ENCODE measurements at places on chromosomes 4 and X. TPM values are rescaled to one million over a fixed set of nuclear protein-coding genes. Genes with fewer than 3 reads are reported as not detected.
A peak's percentile ranks its signal among the peaks of the same experiment; 100 is the strongest.

DNA sequence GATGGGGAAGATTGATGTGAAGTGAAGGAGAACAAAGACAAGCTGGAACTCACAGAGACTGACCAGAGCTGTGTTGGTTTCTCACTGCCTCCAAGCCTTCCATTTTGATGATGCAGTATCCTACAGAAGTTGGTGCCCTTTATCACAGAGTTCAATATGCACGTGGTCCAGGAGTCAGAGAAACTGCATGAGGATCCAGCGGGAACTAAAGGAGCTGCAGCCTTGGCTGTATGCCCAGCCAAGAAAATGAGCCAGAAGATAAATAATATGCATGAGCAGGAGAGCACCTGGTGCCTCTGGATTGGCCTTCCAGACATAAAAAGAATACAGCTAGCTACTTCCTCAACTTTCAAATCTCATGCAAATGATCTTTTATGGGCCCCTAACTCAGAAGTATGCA, 44.3 kb upstream of the DCLK2 start:
- peaks cover 3% of the 10 kb centered on the region for H3K27me3 ChIP-seq
- no peaks in the 10 kb centered on the region for H3K4me1 ChIP-seq
- no peak overlapping the region for H3K27ac ChIP-seq
- H3K4me3 ChIP-seq = no peak overlapping the region
- no peak for DNase-seq

The SPARCL1 gene
- 0.78 TPM for total RNA-seq

- no peak for DNase-seq
- peaks cover 16% of the 10 kb centered on the region for H3K4me1 ChIP-seq
- H3K27ac ChIP-seq = no peak overlapping the region
- H3K27me3 ChIP-seq = peaks cover 28% of the 10 kb centered on the region
These were observed 42.0 kb downstream of the FAM149A start for GRCh38 chr4:186146458-186146857.

DNA sequence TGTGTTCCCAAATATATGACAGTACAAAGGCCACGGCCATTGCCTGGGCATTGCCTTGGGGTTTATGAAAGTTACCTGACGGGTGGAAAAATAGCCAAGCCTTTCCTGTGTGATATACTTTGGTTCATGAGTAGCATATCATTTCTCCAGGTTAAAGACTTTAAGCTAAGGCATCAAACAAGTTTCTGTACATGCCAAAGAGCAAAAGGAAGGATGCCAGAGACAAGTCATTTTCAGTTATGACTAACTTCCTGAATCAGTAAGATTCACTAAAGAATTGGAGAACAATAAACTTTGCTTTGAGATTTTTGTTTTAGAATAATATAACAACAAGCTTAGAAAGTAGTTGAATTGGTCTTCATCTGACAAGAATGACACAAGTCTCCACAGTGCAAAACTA, 9.7 kb upstream of the GUF1 start:
- no peak overlapping the region for H3K27ac ChIP-seq
- no peaks in the 10 kb centered on the region for H3K27me3 ChIP-seq
- no peaks in the 10 kb centered on the region for H3K4me1 ChIP-seq

The FAM47A gene
- not detected for total RNA-seq

GRCh38 chr4:141900856-141901255, 264.5 kb downstream of the IL15 start:
- no peak overlapping the region for H3K4me3 ChIP-seq
- H3K27ac ChIP-seq = no peak overlapping the region
- peaks cover 7% of the 10 kb centered on the region for H3K4me1 ChIP-seq
- H3K36me3 ChIP-seq = no peaks in the 10 kb centered on the region

GRCh38 chr4:187027272-187027671, 303.6 kb upstream of the FAT1 start:
- no peak overlapping the region for H3K4me3 ChIP-seq
- no peak overlapping the region for H3K27ac ChIP-seq
- DNase-seq = no peak
- no peaks in the 10 kb centered on the region for H3K4me1 ChIP-seq

DNA sequence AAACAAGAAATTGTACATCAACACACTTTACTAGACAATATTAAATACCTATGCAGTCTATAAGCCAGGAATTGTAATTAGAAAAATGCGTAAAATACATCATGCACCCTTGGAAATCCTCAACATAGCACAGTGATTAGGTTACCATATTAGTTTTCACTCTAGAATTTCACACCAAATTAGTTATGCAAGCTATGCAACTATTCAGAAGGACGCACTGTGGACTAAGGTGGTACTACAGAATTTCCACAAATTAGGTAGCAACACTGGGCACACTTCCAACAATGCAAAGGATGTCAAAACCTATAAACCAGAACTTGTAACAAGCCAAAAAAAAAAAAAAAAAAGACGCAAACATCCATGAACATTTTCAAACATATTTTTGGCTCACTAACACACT, 71.1 kb upstream of the ZCCHC13 start:
- no peak for DNase-seq
- no peaks in the 10 kb centered on the region for H3K36me3 ChIP-seq
- H3K4me1 ChIP-seq = no peaks in the 10 kb centered on the region
- no peaks in the 10 kb centered on the region for H3K27me3 ChIP-seq
- no peak overlapping the region for H3K27ac ChIP-seq
- no peak overlapping the region for H3K4me3 ChIP-seq

- H3K4me3 ChIP-seq = no peak overlapping the region
- no peak overlapping the region for H3K27ac ChIP-seq
- peak; percentile 81 for DNase-seq
- no peaks in the 10 kb centered on the region for H3K4me1 ChIP-seq
- H3K27me3 ChIP-seq = no peaks in the 10 kb centered on the region
These were observed 40.4 kb downstream of the GAK start for GRCh38 chr4:891747-892146.

DNA sequence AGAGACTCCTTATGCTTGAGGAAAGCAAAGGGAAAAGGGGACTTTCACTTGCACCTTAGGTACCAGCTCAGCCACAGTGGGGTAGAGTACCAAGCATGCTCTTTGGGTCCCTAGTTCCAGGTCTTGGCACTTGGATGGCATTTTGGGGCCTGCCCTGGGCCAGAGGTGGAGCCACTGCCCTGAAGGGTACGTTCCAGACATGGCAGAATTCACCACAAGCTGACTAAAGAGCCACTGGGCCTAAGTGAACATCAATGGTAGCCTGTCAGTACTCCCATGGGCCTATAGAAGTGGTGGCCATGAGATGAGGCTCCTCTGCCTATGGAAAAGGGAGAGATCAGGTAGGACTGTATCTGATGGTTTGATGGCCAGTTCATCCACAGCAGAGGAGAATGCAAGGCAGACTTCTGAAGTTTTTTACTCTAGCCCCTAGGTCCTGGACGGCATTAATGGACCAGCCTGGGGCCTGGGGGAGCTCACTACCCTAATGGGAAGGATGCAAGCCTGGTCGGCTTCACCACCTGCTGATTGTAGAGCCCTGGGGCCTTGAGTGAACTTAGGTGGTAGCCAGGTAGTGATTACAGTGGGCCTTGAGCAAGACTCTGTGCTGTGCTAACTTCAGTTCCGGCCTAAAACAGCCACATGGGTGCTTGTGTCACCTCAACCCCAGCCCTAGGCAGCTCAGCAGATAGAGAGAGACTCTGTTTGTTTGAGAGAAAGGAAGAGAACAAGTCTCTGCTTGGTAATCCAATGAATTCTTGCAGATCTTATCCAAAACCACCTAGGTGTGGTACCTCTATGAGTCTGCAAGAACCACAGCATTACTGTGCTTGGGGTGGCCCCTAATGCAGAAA, 19.8 kb upstream of the HSFX4 start:
- no peak overlapping the region for H3K4me3 ChIP-seq
- no peaks in the 10 kb centered on the region for H3K27me3 ChIP-seq
- H3K27ac ChIP-seq = no peak overlapping the region
- H3K4me1 ChIP-seq = no peaks in the 10 kb centered on the region

DNA sequence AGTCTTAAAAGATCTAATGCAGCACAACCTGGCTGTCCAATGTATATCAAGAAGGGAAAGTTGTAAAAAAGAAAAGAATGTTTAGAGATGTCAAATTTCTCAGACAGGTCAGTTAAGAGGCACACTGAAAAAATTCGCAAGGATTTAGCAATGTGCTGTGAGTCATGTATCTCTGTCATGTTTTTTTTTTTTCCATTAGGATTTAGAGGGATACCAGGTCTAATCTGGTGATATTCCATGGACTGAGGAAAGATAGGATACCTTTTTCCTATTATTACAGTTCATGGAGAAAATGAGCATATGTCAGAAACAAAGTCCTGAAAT, 815.4 kb upstream of the PCDH10 start:
- H3K4me1 ChIP-seq = no peaks in the 10 kb centered on the region
- H3K4me3 ChIP-seq = no peak overlapping the region
- H3K36me3 ChIP-seq = no peaks in the 10 kb centered on the region
- H3K27ac ChIP-seq = no peak overlapping the region
- DNase-seq = no peak
- H3K27me3 ChIP-seq = no peaks in the 10 kb centered on the region

DNA sequence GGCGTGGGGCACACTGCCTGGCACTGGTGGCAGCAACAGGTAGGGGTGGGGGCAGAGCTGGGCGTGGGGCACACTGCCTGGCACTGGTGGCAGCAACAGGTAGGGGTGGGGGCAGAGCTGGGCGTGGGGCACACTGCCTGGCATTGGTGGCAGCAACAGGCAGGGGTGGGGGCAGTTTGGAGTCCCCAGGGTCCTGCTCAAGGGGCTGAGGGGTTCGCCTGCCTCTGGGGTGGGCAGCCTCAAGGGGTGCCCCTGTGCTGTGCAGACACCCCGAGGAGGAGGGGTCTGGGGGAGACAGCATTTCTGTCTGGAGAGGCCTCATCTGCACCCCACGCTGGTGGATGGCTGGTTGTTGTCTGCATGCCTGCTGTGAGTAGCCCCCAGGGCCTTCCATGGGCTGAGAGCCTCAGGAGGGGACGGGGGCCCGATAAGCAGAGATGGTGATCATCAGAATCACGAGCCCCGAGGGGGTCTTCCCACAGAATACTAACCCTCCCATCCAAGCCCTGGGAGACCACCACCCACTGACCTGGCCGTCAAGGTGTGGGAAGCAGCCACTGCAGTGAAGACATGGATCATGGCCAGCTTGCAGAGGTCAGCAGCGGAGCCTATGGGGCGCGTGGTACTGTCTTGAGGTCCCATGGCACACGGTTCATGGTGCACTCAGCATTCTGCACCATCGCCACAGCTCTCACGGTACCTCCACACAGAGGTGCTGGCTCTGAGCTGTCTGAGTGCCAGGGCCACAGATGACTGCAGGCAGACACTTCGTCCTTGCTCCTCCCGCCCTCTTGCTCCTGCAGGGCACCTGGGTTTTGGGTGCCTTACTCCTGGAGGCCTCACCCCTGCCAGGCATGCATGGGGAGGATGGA, 21.5 kb downstream of the NAT8L start:
- H3K4me1 ChIP-seq = no peaks in the 10 kb centered on the region
- DNase-seq = peak; percentile 44
- no peak overlapping the region for H3K4me3 ChIP-seq
- H3K27me3 ChIP-seq = no peaks in the 10 kb centered on the region
- H3K27ac ChIP-seq = no peak overlapping the region
- H3K36me3 ChIP-seq = no peaks in the 10 kb centered on the region

GRCh38 chrX:103540145-103540544, 20.9 kb upstream of the RAB40A start:
- no peak overlapping the region for H3K27ac ChIP-seq
- H3K4me3 ChIP-seq = no peak overlapping the region
- DNase-seq = no peak
- H3K4me1 ChIP-seq = no peaks in the 10 kb centered on the region

The KCNE5 gene
- total RNA-seq = 3.1 TPM

- H3K27me3 ChIP-seq = no peaks in the 10 kb centered on the region
- no peaks in the 10 kb centered on the region for H3K36me3 ChIP-seq
- no peak for DNase-seq
- H3K4me3 ChIP-seq = no peak overlapping the region
These were observed 49.7 kb upstream of the DDIT4L start for GRCh38 chr4:100240008-100240407.

GRCh38 chr4:121150486-121150885, 13.6 kb downstream of the TNIP3 start:
- H3K36me3 ChIP-seq = no peaks in the 10 kb centered on the region
- no peaks in the 10 kb centered on the region for H3K4me1 ChIP-seq
- H3K4me3 ChIP-seq = no peak overlapping the region

DNA sequence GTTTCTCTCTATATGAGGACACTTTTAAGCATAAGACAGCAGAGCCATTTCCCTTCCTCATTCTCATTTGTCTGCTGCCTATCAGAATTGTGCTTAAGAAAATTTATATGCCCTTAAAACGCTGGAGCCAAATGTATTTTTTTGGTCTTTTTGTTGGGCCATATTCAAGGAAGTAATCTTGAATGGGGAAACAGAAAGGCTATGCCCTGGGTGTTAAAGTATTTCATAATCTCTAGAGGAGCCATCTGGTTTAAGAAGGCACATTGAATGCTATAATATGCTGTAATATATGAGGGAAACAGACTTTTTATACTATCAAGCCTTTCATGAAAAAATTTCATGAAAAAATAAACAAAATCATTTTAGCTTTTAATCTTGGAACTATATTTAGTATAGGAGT, 4.3 kb downstream of the DMD start:
- H3K4me3 ChIP-seq = no peak overlapping the region
- no peaks in the 10 kb centered on the region for H3K36me3 ChIP-seq
- H3K27me3 ChIP-seq = no peaks in the 10 kb centered on the region
- no peak for DNase-seq
- H3K27ac ChIP-seq = no peak overlapping the region

The LUZP4 gene
- total RNA-seq = 0.17 TPM

- no peak for DNase-seq
- no peaks in the 10 kb centered on the region for H3K36me3 ChIP-seq
- no peak overlapping the region for H3K4me3 ChIP-seq
- H3K27ac ChIP-seq = no peak overlapping the region
- H3K27me3 ChIP-seq = no peaks in the 10 kb centered on the region
These were observed 35.8 kb downstream of the CPEB2 start for GRCh38 chr4:15037923-15038541.

- H3K27me3 ChIP-seq = no peaks in the 10 kb centered on the region
- H3K4me3 ChIP-seq = no peak overlapping the region
- peak; percentile 44 for DNase-seq
- no peak overlapping the region for H3K27ac ChIP-seq
- H3K4me1 ChIP-seq = no peaks in the 10 kb centered on the region
These were observed 51.7 kb upstream of the MCF2 start for GRCh38 chrX:139759637-139760036.

The FGFRL1 gene
- total RNA-seq = 18.9 TPM

The RAB39B gene
- 9.3 TPM for total RNA-seq

The TRPC5OS gene
- total RNA-seq = not detected

The ATOH1 gene
- total RNA-seq = 0.61 TPM

The TMPRSS11D gene
- total RNA-seq = not detected
